NCI-H2171 (cell line): ENCODE measurements at places on chromosomes 7 and 10.

DNA sequence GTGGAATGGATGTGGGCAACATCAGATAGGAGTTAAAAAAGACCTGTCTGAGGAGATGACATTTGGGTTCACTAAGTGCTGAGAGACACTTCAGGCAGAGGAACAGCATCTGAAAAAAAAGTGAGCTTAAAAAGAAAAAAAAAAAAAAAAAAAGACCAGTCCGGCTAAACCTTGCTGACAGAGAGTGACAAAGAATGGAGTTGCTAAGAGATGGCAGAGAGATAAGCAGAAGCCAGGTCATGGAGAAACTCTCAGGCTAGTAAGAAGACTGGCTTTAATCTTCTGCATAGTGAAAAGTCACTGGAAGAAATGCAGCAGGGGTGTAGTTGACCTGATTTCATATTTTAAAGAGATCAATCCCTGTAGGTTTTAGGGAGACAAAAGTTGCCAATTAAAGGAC lies 711.1 kb upstream of the SEMA3D start:
- DNase-seq, result no peak

DNA sequence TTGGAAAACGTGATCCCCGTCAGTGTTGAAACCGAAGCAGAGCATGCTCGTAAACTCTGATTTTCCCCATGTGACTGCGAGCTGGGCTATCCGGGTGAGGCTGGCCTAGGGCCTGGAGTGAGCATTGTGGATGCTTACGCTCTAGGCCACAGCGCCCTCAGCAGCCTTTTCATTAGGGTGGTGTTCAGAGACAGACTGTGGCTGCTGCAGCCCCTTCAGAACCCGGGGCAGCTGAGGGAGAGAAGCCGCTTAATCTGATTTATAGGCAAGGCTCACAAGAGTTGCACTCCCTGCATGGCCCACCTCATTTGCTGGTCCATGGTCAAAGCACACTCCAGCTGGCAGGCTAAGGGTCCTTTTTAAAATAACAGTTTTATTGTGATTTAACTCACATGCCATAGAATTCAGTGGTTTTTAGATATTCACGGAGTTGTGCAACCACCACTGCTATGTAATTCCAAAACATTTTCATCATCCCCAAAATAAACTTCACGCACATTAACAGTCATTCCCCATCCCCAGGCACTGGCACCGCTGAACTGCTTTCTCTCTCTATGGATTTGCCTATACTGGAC lies 72.5 kb downstream of the SYPL1 start:
- no peak for DNase-seq

GRCh38 chr7:26515314-26515842 lies 223.7 kb downstream of the SNX10 start:
- DNase-seq, result no peak

- DNase-seq, result no peak
These were observed 27.8 kb upstream of the TNRC18 start for GRCh38 chr7:5451391-5451790.

GRCh38 chr7:18262058-18262457 lies 233.5 kb upstream of the HDAC9 start:
- no peak for DNase-seq
